ENCODE measurements at places on chromosomes 2 and 18. TPM values are rescaled to one million over a fixed set of nuclear protein-coding genes. Genes with fewer than 3 reads are reported as not detected.

FAM161A gene
- total RNA-seq = 5.5 TPM

ITGA4 gene
- 96.5 TPM for total RNA-seq

DNA sequence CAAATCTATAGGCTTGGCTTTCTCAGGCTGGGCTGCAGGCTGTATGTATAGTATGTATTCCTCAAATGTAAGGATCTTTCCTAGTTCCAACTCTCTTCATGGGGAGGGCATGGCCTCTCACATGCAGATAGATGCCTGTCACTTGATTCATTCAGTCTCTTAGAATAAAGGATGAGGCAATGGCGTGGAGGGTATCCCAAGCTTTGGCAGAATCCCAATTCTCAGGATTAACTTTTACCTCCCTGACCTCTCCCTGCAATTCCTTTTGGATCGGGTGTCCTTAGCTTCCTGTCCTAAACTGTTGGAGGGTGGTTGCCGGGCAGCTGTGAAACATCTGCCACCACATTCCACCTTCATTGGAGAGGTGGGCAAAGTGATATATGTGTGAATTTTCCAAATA lies 80.3 kb downstream of the INSIG2 start:
- DNase-seq = no peak

DNA sequence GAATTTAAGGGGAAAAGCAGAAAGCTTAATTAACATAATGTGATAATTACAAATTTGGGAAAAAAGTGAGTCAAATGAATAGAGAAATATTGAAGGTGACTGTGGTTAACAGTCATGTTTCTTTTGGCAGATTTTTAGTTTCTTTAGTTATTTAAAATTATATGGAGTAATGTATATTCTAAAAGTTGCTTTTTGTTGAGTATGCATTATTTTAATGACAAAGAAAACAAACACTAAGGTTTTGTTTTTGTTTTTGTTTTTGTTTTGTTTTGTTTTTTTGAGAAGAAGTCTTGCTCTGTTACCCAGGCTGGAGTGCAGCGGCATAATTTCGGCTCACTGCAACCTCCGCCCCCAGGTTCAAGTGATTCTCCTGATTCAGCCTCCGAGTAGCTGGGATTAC lies 30.3 kb upstream of the MTCL1 start:
- DNase-seq = no peak

GRCh38 chr2:178844269-178844668 lies 37.0 kb upstream of the TTN start:
- no peak for DNase-seq

GRCh38 chr2:45173513-45173912 lies 164.3 kb upstream of the SIX2 start:
- DNase-seq = no peak

- no peak for DNase-seq
These were observed 89.2 kb upstream of the CTDP1 start for GRCh38 chr18:79590191-79591031.

NPHP1 gene
- 1.0 TPM for total RNA-seq

FEV gene
- not detected for total RNA-seq

Measured in activated T-helper 2 cell treated with anti-CD3 and anti-CD28 coated beads, Interferon-gamma antibody, Interleukin-2, Interleukin-4, amounts not matched to agents 10 μg/mL and 5 μg/mL and 100 μg/mL, durations not matched to agents 14 hours and 24 hours and 36 hours (primary cell).